Hippocampal formation (tissue), 2 donors: ENCODE measurements at places on chromosomes 5 and 9.
A peak's percentile ranks its signal among the peaks of the same experiment; 100 is the strongest.

DNA sequence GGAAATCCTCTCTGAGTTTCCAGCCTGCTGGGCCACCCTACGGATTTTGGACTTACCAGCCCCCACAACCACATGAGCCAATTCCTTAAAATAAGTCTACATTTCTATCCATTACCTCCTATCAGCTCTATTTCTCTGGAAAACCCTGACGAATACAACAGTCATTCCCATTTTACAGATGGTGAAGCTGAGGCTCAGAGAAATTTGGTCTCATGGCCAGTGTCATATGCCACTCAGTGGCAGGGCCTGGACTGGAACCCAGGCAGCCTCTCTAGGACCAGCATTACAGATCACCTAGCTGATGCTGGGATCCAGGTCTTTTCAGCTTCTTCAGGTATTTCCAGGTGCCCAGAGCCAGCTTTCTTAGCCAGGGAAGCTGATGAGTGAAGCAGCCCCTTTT, 45.0 kb upstream of the SH3PXD2B start:
- no peak for DNase-seq

GRCh38 chr5:50547303-50547702, 106.2 kb upstream of the EMB start:
- DNase-seq, result no peak

- no peak for DNase-seq
Observed at GRCh38 chr9:91809581-91810285, 140.3 kb downstream of the ROR2 start.

DNA sequence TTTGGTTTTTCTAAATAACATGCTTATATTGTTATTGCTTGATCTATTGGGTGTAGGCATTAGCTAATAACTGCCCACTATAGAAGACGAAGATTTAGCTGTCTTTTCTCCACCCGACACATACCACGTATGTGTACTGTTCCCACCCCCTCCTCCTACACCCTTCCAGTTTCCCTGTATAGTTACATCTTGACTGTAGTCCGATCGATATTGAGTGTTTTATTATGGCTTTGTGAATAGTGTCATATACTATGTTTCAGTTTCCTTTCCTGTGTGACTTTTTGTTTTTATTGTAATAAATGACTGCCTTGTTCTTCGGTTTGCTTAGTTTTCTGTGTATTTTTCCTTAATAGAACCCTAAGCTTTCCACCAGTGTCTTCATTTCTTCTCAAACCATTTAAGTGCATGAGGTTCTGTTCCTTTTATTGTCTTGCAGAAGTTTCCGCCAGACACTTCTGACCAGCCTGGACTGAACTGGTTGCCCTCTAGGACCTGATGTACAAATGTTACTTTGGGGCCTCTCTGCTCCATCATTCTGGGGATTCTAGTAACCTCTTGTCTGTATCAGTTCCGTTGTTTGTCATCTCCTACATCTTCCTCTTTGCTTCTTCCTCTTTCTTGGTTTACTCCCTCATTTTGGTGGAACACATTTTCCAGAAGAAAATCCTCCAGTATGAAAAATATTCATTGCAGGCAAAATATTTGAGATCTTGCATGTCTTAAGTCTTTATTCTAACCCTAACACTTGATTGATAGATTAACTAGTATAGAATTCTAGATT, 61.8 kb downstream of the PRKACG start:
- peak; percentile 29 for DNase-seq

DNA sequence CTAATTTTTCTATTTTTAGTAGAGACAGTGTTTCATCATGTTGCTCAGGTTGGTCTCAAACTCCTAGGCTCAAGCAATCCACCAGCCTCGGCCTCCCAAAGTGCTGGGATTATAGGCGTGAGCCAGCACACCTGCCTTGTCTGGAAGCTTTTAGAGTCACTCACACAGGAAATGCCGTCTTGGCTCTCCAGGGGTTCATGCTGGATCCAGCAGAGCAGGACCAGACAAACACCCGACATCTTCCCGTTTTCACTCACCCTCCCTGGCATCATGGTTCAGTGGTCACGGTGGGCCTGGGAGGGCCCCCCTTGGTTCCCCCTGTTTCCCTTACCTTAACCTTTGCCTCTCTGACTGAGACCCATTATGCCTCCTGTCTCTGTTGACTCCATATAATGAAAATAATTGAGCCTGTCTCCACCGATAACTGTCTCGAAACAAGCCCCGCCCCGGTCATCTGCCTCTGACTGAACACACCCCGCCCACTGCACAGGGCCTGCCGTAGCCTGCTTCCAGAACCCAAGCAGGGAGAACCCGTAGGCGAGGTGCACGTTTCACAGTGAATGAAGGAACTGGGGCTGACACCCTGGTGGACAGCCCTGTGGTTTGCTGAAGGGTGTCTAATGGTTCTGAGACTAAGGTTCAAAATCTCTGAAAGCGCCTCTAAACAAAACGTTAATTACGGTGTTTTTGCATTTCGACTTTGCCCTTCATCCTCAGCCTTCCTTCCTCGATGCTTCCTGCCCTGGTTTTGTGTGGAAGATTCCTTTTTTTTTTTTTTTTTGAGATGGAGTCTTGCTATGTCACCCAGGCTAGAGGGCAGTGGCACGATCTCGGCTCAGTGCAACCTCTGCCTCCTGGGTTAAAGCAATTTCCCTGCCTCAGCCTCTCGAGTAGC, 39.7 kb upstream of the SPRY4 start:
- DNase-seq, result no peak

DNA sequence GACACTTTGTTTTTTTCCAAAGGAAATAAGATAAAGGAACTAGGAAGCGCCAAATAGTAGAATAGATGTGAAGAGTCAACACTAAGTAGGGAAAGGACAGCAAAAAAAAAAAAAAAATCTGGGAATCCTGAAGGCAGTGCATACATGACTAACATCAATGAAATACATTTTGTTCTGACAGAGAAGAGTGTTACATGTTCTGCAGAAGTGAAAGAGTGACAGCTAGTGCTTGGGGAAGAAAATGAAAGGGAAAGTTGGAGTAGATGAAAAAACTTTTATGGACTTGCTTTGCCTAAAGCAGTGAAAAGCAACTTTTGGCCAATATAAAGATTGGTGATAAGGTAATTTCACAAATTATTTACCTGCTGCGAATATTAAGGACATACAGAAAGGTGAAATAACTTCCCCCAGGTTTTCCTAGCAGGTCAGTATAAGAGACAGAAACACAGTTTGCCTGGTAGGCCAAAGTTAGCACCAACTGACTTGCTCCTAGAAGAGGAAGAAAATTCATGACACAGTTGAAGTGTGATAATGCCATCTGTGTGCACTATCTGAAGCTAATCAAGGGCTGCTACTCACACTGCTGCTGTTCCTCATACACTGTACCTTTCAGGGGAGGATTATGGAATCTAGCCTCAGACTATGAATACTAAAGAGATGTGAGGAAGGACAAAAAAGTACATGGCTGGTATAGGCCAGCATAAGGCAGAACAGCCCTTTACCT, 38.6 kb downstream of the RANBP6 start:
- no peak for DNase-seq

DNA sequence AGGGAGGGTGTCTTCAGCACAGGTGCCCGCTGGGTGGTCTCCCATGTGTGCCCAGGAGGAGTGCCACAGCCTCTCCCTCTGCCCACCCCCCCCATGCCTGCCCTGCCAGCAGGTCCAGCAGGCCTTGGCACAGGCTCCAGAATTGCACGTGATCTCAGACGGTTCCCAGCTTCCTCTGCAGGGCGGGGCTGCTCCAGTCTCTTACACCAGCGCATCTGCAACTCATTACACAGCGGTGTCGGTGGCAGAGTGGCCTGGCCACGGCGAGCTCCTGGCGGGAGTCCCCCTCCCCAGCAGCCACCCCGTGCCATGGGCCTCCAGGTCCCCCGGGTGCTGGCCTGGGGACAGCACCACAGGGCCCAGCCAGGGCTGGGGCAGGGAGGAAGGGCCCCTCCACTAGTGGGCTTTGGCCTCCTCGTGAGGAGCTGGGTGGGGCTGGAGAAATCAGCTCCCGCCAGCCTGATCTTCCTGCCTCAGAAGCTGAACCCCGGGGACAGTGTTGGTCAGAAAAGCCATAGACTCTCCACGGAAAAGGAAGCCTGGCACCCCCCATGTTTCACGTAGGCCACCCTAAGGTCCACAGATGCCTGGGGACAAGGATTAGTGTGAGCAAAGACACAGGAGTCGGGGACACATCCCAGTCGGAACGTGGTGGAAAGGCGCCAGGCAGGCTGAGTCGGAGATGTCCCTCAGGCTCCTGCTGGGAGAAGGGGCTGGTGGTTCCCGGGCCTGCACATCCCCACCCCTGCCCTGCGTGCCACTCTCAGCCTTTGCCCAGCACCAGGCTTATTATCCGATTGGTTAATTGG, 40.2 kb downstream of the RXRA start:
- peak; percentile 78 for DNase-seq

GRCh38 chr9:90393365-90394152, 249.1 kb downstream of the DIRAS2 start:
- DNase-seq, result no peak

DNA sequence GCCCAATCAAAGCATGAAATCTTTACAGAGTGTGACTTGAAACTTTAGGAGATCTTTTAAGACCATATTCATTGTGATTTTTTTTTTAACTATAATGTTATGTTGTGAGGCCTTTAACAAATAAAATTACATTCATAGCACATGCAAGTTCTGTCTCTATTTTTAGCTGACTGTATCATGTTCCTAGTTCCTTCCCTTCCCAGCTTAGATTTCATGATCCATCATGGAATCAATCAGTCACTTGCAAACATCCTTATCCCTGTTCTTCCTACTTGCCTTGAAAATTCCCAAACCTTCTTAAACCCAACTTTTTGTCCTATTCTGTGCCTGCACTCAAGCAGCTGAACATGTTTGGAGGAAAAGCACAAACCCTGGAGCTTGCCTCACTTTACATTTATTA, 141.8 kb downstream of the DMXL1 start:
- DNase-seq, result no peak

DNA sequence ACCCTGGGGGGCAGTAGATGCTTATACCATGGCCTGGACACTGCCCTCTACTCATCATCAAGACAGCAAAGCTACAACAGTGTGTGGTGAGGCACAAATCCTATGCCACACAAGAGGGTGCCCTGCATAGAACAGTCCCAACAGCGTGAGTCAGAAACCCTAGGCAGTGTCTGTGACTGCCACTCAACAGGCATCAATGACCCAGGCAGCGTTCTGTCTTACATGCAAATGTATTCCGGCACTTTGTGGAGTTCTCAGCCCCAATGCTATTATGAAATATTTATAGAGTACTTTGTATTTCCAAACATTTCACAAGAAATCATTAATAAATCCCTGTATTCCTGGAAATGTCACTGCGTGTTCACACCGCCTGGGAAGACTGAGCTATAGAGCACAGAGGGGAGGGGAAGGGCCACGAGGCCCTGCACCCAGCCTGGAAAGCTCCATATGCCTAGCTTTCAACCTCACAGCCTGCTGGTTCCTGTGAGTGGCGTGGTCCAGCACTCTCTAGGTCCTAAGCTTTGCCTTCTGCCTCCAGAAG, 77.7 kb downstream of the NIPSNAP3B start:
- DNase-seq, result no peak

DNA sequence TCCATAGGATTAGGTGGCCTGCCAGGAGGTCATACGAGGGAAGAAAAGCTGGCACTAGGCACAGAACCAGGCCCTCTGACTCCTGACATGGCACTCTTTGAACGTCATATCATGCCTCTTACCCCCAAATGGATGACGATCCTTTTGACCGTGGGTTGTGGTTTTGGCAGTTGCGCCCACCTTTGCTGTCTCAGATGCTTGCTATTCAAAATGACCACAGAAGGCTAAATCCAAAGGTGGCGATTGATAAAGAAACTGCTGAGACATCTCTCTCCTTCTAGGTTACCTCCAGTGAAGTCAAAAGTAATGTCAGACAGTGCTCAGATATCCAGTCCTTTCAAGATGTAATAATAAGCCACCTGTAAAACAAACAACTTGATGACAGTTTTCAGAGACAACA, 385.0 kb downstream of the EFNA5 start:
- DNase-seq, result no peak

- DNase-seq, result no peak
Observed at GRCh38 chr5:178624631-178625546, 2.0 kb downstream of the CLK4 start.

DNA sequence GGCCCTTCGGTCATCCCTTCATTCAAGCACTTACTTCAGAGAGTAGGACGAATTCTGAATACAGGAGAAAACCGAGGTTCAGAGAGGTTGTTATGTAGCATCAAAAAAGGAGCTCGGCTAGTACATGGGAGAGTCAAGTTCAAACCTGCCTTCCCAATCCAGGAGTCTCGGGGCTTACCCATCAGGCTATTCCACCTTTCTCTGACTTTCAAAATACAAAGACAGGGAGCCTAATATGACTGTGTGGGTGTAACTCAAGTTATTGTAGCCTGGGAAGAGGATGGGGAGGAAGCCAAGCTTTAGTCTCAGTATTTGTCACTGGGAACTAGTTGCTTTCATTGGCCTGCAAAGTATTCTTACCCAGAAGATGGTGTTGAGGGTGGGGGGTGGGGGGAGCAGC, 274.8 kb upstream of the PANK3 start:
- DNase-seq, result no peak

DNA sequence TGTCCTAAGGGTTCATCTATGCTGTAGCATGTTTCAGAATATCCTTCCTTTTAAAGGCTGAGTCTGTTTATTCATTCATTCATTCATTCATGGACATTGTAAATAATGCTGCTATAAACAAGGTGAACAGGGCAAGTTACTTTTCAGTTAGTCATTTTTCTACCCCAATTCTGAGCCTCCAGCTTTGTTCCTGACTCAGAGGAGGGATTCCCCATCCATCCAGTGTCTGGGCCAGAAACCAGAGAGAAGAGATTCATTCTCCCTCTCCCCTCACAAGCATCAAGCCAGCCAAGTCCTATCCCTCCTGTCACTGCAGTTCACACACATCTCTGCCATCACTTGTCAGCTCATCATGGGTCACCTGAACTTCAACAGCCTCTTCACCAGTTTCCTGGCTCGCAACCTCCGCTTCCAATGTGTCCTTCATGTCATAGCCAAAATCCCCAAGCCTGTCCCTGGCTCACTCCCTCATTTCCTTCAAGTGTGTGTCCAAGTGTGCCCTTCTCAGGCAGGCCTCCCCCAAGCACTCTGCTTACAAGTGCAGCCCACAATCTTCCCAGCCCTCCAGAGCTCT, 203.0 kb downstream of the TTLL11 start:
- no peak for DNase-seq

DNA sequence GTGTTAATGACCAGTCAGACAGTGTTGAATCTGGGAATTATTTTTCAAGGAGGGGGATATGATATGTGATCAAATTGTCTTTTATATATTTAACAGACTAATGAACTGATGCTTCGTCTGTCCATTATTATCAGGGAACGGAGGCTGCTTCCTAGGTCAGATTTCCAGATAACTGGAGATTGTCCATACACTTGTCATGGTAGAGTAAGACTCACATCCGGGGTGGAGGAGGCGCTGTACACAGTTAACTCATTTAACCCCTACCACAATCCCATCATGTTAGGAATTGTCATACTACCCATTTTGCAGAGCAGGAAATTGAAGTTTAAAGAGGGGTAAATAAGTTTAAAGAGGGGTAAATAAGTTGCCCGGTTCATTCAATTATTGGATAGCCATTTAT, 55.9 kb downstream of the ARHGAP26 start:
- DNase-seq, result no peak

DNA sequence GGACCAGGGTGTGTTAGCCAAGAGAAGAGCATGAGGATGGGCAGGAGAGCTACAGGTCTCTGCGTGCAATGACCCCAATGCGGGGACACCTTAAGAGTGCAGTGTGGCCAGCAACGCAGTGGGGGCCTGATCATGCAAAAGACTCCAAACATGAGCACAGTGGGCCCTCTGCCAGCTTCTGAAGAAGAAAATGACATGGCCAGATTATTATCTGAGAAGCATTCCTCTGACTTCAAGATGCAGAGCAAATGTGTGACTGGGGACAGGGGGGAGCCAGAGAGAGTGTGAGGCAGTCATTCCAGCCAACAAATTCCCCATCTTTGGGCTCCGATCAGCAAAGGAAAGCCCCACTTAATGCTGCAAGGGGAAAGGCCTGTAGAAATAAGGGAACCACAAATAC, 229.4 kb downstream of the CDK5RAP2 start:
- DNase-seq, result no peak
